Osteoblast (primary cell): ENCODE measurements at places on chromosomes 2 and 18. TPM values are rescaled to one million over a fixed set of nuclear protein-coding genes. Genes with fewer than 3 reads are reported as not detected.
A peak's percentile ranks its signal among the peaks of the same experiment; 100 is the strongest.

GRP gene
- not detected in 2 replicates for total RNA-seq

CTAGE1 gene
- under 0.01 TPM in 1 of 2 replicates, not detected in the other for total RNA-seq

TLX2 gene
- total RNA-seq: under 0.01 and 0.36 TPM in 2 replicates

MAT2A gene
- total RNA-seq: 124 and 142 TPM in 2 replicates

DAW1 gene
- total RNA-seq: under 0.01 TPM in 1 of 2 replicates, not detected in the other

RPRM gene
- total RNA-seq: 0.29 and 0.36 TPM in 2 replicates

EVA1A gene
- 70.9 and 74.8 TPM in 2 replicates for total RNA-seq

UGT1A10 gene
- total RNA-seq: not detected in 2 replicates

GEN1 gene
- total RNA-seq: 8.3 and 12.4 TPM in 2 replicates

GDF7 gene
- total RNA-seq: under 0.01 TPM in 1 of 2 replicates, not detected in the other

SS18 gene
- total RNA-seq: 120 and 132 TPM in 2 replicates

IL1RN gene
- not detected in 2 replicates for total RNA-seq

GRCh38 chr2:160582490-160583145, 89.0 kb upstream of the RBMS1 start:
- DNase-seq: peak; percentile 80

- peak; percentile 87 for DNase-seq
Observed at GRCh38 chr2:183070942-183071844, 7.4 kb upstream of the DUSP19 start.

GRCh38 chr2:205872716-205873115, 190.4 kb downstream of the NRP2 start:
- no peak for DNase-seq

DNA sequence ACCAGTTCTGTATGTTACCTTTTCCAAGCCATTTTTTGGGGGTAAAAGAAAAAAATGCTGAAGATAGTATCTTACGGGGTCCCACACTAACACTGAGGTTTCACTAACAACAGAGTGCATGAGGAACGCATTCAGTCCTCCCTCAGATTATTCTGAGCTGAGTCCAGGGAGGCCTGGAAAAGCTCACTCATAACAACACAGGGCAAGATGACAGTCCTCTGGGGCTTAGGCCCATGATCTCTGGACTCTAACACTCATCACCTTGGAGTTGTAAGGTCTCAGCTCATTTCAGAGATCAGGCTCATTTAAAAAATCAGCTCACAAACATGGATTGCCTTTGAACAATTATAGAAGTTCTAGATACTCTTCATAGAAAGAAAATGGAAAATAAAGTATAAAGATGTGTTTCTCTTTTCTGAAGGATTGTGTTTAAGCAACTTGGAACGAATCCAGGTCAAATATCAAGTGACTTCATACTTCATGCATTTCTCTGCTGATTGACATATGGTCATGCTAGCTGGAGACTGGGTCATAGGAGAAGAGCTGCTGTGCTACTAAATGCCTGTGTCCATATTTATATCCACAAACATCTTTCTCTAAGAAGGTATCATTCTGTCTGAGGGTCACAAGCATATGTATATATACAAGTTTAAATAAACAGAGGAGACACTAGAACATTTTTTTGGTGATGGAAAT, 265.8 kb downstream of the ALK start:
- no peak for DNase-seq

DNA sequence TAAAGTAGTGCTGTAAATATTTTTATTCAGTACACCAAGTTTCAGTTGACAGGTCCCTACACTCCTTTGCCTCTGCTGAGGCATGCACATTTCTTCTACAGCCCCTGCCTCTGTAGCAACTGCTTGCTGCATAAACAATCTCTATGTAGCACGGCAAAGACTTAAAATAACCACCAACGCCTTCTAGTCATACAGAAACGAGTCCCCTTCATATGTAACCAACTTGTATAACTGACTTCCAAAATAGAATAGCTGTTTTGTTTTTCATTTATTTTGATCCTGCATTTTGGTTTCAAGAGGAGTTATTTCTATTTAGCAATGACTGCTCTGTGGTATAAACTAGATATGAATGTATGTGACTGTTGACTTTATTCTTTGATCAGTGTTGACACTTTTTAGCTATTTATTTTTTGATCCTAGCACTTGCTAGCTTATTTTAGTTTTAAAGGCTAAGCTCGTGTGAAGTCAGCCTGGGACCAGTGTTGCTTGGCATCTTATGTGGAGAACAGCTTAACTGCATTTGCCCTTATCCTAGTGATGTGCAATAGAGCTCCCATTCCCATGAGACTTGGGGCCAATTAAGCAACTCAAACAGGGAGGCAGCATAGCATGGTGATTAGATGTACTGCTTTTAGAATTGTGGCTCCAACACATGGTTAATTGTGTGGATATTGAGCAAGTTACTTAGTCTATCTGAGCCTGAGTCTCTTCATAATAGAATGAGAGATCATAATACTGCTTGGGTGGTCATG, 79.6 kb downstream of the HRH4 start:
- no peak for DNase-seq

GRCh38 chr18:9416563-9417072, 58.7 kb upstream of the RALBP1 start:
- peak; percentile 84 for DNase-seq

- no peak for DNase-seq
Observed at GRCh38 chr18:36083729-36084128, 16.4 kb upstream of the RPRD1A start.

DNA sequence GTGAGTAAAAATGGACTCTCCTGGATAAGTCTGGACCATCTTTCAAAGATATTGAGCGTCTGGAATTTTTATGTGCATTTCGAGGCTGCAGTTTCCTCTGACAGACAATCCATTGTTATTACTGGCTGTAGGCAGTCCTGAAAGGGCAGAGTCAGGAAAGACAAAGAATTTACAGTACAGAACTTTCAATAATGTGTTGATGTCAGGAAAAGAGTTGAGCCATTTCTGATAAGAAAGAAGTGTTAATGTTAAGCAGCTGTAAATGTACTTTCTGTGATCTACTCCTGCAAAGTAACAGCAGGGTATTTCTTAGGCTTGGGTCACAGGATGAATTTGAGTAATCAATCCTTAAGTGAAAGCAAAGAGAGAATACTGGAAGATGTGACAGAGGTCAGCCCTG, 29.8 kb downstream of the TSPYL6 start:
- DNase-seq: no peak

DNA sequence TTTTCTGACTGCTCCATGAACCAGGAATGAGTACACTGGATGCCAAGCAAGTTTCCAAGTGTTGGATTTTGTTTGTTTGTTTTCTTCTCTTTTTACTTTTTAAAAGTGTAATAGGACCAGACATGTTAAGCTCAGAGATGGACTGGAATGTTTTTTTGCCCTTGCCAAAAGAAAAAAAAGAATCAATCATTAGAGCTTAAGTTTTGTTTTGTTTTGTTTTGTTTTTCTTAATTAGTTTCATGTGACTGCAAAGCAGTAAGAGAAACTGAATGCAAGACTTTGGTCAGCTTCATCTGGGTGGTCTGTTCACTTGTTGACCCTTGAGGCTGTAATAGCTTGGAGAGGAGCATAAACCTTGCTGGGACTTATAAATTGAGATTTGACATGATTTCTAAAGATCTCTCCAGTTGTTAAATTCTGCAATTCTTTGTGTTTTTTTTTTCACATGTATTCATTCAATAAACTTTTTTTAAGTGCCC, 42.4 kb upstream of the SLC1A4 start:
- DNase-seq: peak; percentile 47

- no peak for DNase-seq
Observed at GRCh38 chr2:181431674-181432073, 25.5 kb upstream of the ITGA4 start.

- peak; percentile 95 for DNase-seq
Observed at GRCh38 chr2:121080013-121080772, 204.8 kb downstream of the TFCP2L1 start.

- no peak for DNase-seq
Observed at GRCh38 chr2:203774760-203775159, 68.3 kb downstream of the CD28 start.

- no peak for DNase-seq
Observed at GRCh38 chr2:22276696-22277095, 1108.3 kb upstream of the KLHL29 start.

DNA sequence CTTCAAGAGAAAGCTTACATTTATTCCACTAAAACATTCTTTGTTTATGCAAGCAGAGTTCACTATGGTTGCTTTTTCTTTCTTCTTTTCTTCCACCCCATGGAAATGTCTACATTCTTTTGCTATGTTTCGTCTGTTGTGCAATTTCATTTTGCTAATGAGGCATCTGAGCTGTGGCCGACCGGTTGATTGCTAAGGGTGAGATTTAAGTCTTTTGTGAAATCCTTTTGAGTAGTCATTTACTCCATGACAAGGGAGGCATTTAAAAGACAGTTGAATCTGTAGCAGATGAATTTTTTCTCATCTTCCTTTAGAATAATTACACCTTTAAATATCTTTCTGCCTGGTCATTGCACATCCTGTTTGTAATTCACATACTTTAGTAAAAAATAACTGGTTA, 324.1 kb upstream of the THUMPD2 start:
- DNase-seq: no peak

- no peak for DNase-seq
Observed at GRCh38 chr2:100038011-100038410, 104.4 kb downstream of the AFF3 start.

GRCh38 chr2:120977582-120978358, 242.1 kb downstream of the GLI2 start:
- peak; percentile 39 for DNase-seq

DNA sequence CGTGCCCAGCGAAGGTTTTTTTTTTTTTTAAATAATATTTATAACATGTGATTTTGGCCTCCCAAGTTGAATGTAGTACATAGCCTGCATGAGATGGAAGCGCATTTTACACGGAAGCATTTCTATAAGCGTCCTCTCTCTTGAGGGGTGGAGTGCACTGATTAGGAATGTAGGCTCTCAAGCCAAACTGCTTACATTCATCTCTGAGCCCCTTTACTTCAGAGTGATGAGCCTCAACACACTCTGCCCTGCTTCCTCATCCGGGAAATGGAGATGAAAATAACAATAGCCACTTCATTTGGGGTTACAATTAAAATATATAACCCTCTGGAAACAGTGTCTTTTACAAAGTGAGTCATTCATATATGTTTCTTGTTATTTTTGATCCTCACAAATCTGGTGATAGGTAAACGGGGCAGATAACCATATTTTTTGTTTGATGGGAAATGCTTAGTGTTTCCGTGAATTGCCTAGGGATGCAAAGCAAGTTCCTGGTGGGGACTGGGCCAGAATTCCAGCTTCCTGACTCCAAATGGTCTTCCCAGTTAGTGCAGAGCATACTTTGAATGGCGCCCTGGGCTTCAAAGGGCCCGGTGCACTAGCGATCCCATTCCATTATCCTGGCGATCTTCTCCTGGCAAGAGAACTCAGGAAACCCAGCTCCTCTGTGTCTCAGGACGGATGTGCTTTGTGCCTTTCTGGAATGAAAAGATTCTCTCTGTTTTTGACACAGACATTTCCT, 124.3 kb downstream of the PIEZO2 start:
- DNase-seq: no peak

GRCh38 chr2:127563458-127564428, 28.3 kb downstream of the MYO7B start:
- peak; percentile 29 for DNase-seq

DNA sequence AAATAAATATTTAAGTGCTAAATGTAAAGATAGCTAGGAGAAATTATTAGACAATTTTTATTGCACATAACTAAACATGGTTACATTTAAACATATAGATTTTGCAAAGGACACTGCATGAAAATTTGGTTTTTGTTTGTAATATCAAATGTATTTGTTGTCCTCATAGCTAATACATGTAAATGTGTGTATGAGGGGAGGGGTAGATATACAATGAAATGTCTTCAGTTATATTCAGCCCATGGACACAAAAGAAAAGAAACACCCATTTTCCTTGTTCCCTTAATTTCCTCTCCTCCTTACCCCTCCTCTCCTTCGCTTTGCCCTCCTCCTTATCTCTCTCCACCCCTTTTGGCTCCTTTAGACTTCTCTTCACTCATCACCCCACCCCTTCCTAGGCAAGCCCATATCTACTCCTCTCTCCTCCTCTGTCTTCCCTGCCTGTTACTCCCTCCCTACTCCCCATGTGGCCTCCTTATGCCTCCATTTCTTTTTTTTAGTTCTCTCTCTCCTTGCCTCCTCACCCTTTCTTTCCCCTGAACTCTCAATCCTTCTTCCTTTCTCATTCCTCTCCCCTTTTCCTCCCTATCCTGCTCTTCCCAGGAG, 1.4 kb downstream of the COL3A1 start:
- peak; percentile 47 for DNase-seq

DNA sequence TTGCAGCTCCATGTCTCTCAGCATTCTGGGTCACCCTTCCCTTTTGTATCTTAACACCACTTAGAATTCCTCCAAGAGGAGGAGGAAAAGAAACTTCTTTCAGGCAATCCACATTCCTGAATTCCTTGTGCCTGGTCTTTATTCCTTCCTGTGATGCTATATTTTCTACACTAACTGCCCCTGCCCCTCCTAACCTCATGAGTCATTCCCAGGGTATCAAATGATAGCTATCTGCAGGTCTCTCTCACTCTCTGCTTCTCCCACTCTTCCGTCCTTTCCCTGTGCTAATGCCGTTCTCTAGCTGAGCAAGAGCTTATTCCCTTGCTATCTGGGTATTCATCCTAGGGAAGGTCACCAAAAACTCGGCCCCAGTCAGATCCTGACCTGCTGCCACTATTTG, 395.0 kb upstream of the TCF4 start:
- no peak for DNase-seq

GRCh38 chr2:27701676-27702075, 38.0 kb downstream of the SLC4A1AP start:
- no peak for DNase-seq

DNA sequence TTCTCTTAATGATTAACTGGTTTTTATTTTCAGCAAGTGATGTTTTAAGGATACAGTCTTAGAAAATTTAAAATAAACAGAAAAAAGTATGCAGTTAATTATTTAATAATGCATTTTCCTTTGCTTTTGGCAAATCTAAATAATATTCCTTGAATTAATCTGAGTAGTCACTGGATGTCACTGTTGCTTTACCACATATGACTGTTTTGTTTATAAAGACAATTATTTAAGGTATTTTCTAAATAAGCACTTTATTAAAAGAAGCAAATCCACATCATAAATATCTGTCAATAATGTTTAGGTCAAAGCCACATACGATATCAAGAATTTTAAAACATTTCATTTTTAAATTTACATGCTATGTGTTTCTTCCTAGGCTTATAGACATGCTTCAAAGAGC, 40.6 kb upstream of the TFPI start:
- DNase-seq: no peak

DNA sequence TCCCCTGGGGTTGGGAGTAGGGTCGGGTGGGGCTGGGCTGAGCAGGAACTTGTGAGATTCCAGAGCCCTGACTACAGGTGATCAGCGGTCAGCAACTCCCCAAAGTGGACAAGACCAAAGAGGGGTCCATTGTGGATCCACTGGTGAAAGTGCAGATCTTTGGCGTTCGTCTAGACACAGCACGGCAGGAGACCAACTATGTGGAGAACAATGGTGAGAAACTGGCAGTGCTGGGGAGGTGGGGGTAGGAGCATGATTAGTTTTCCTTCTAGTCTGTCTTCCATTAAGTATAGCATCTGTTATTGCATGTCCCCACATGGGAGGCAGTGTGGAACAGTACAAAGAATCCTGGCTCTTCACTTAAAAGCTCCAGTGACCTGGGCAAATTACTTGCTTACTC, 23.7 kb downstream of the ZNF142 start:
- DNase-seq: peak; percentile 77
